SK-N-SH treated with all-trans-retinoic acid at 6 μM for 48 hours (cell line): ENCODE measurements at places on chromosomes 4 and X.

DNA sequence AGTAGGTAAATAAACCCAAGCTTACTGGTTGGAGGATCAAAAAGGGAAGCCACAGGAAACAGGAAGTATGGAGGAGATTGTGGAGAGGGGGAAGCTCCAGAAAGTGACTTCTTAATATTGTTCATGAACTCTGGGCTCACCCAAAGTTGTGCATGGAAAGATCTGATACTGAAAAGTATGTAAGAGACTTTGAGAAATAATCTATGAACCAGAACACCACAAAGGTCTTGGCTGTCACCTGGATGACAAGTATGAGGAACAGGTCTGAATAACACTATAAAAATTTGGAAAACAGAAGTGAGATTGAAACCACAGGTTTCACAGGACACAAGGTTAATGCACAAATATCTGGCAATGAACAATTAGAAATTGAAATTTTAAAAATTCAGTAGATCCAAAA lies 567.4 kb downstream of the INPP4B start:
- ATAC-seq, result no peak

- peak; percentile 9 for ATAC-seq
Observed at GRCh38 chrX:110003167-110004156, 548 bp downstream of the TMEM164 start.

DNA sequence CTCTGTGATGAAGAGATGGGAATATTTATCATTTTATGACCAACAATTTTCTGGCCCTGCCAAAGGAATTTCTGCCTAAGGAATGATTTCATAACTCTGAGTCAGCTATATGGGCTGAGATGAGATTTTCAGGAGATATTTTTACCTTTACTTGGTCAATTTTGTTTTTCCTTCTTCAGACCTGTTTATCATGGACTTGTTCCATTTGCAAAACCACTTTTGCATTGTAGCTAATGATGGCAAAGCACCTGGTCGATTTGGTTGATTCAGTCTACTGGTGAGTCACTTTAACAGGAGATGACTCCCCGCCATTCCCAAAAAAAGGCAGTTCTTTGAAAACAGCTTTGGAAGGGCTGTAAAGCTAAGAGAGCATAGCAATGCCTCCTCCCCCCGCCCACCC lies 53.3 kb downstream of the TEX13A start:
- ATAC-seq, result no peak

- ATAC-seq, result no peak
Observed at GRCh38 chr4:114883641-114884040, 229.8 kb downstream of the NDST4 start.

- no peak for ATAC-seq
Observed at GRCh38 chrX:127466211-127466610, 586.0 kb downstream of the ACTRT1 start.

- no peak for ATAC-seq
Observed at GRCh38 chr4:183100827-183101226, 1.8 kb downstream of the WWC2 start.

GRCh38 chrX:14936561-14936960 lies 63.3 kb downstream of the MOSPD2 start:
- peak; percentile 94 for ATAC-seq

DNA sequence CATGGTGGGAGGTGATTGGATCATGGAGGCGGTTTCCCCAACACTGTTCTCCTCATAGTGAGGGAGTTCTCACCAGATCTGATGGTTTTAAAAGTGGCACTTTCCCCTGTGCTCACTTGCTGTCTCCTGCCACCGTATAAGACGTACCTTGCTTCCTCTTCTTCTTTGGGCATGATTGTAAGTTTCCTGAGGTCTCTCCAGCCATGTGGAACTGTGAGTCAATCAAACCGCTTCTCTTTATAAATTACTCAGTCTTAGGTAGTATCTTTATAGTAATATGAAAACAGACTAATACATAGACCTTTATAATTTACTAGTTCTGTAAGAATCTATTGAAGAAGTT lies 82.5 kb upstream of the PITX2 start:
- no peak for ATAC-seq

DNA sequence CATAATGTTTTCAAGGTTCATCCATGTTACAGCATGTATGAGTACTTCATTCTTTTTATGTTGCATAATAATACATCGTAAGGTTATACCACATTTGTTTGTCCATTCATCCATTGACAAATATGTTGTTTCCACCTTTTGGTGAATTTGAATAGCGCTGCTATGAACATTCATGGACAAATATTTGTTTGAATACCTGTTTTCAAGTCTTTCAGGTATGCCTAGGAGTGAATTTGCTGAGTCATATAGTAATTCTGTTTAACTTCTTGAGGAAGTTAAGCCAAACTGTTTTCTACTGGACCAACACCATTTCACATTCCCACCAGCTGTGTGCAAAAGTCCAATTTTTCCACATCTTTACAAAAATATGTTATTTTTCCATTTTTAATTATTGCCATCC lies 31.5 kb downstream of the IRS4 start:
- ATAC-seq, result no peak
